ENCODE measurements at places on chromosomes 3 and 15.
A peak's percentile ranks its signal among the peaks of the same experiment; 100 is the strongest.

DNA sequence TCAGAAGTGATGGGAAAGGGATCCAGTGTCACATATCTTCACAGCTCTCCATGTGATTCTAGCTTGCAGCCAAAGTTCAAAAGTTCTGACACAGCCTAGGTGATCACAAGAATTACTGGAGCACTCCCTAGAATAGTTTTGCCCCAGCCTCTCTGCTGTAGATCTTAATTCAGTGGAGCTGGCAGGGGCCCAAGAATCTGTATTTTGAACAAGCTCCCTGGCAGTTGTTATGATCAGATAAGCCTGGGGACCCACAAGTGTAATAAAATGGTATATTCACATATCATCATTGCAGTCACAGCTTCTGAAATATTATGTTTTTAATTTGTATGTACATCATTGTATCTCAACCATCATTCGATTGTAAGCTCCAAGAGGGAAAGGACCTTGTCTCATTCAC is 62.3 kb downstream of the NOX5 start:
- DNase-seq = no peak

DNA sequence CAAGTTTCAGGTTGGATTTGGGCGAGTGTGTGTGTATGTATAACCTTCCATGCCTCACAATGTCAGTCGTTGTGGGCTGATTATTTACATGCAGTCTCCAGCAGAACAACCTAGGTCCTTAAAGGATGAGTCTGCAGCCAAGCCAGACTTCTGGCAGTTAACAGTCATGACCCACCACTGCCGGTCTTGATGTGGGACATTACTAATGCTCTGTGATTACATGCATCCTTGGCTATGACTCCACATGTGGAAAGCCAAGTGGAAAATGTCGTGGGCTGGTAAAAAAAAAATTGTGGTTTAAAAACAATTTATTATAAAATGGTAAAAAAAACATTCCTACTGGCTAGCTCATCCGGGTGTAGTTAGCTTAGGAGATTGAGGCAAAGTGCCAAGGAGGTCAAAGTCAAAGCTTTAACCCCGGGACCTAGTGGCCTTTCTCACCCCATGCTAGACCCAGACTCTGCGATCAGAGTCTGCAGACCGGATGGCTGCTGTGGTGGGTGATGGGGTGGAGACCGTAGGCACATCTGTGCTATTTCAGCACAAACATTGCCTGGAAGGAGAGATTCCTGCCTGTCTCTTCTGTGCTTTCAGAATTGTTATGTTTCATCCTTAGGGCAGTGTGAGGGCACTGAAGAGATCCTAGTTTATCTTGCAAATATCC is 6.8 kb downstream of the RARRES1 start:
- peak; percentile 59 for DNase-seq

- DNase-seq = no peak
Measured at GRCh38 chr3:53712817-53713388, 133.3 kb downstream of the CHDH start.

GRCh38 chr3:53226142-53226840 is 29.5 kb downstream of the TKT start:
- no peak for DNase-seq

- no peak for DNase-seq
Measured at GRCh38 chr3:8838234-8838633, 68.8 kb upstream of the OXTR start.

- DNase-seq = no peak
Measured at GRCh38 chr3:61829722-61830350, 268.5 kb downstream of the PTPRG start.

GRCh38 chr3:175308097-175308496 is 449.0 kb downstream of the NAALADL2 start:
- no peak for DNase-seq

DNA sequence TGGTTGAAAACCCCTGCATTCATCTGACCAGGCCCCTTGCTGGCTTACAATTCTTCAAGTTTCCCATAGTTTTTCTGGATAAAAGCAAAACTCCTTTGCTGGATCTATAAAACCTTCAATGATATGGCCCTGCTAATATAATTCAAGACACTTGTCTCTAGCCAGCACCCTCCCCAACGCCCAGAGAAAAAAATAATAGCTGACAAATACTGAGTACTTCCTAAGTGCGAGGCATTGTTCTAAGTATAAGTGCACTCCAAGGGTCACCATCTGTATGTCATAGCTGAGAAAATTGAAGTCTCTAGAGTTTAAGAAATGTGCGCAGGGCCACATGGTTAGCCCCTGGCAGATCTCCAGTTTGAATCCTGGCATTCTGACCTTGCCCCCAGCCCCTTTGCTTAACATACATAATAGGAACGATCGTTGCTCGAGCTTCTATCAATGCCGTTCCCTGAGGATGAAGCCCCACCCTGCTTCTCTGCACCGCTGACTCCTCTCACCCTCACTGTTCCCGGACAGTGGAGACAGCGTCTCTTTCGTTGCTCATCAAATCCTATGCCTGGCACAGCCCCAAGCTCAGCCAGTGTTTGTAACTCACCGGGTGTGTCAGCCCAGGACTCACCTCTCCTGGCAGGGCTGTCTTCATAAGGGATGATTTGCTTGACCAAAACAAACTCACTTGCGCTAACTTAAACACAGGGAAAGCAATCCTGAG is 377.1 kb upstream of the PROK2 start:
- DNase-seq = peak; percentile 70

DNA sequence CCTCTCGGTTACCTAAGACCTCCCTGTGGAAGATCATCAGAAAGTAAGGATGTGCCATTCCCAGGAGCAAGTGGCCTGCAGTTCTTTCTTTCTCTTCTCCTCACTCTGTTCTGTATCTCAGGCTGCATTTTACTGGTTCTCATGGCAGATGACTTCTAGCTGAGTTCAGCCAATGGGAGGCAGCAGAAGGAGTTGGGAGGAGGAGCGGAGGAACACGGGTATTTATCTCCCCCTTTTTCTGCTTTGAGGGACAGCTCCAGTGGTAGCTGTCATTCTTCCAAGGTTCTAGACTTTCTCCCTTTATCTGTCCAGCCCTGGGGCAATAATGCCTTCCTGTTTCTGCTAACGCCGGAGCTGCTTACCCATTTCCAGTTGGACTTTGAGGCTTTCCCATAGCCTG is 339.9 kb downstream of the NR2F2 start:
- no peak for DNase-seq

GRCh38 chr3:172643506-172644179 is 67.2 kb downstream of the NCEH1 start:
- no peak for DNase-seq

- no peak for DNase-seq
Measured at GRCh38 chr15:32646291-32646690, 4.8 kb downstream of the SCG5 start.

DNA sequence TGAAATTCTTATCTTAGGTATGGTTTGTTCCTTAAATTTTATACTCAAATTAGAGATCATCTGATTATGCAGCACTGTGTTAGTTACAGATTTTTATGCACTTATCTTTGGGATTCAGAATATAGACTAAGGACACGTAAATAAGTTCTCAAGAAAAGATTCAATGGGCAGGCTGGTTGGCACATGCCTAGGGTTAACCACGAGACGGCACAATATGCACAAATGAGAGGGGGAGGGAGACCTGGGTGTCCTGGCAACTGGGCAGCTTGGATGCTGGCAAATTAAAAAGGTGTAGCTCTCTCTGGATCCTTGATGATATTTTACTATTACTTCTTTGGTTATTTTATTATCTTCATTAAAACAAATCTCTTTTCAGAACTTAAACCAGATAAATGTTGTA is 672 bp downstream of the AADAC start:
- DNase-seq = peak; percentile 23

DNA sequence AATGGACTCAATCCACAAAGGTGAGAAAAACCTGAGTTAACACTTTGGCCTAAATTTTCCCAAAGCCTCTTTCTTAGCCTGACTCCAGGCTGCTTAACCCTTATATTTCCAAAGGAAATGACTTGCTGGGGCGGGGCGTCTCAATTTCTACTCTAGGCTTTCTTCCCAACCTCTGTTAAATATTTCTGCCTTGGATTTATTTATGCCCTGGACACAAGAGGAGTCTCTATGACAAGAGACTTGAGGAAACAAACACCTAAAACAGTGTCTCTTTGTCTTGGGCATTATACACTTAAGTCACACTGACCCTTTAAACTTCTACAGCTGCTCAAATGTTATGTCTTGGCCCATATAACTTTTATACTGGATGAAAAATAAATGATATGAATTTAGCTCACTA is 28.3 kb upstream of the AP4E1 start:
- DNase-seq = no peak

DNA sequence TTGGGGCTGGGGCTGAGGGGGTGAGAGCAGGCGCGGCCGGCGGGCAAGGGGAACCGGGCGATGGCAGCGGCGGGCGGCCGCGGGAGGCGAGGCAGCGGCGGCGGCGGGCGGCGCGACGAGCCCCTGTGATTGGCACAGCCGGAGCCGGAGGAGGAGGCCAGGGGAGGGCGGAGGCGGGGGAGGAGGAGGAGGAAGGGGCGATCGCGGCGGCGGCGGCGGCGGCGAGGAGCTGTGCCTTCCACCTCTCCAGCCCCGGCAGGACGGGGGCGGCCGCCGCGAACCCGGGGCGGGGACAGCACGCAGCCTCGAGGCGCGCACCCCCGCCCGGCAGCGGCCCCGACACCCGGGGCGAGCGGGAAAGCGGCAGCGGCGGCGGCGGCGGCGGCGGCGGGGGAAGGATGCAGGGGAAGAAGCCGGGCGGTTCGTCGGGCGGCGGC is at the start of gene SLCO3A1:
Gene SLCO3A1, plus strand, starts transcription at position 198 of the 437 bp plus-strand sequence.
- DNase-seq = no peak

GRCh38 chr3:8954938-8955763 is 8.1 kb downstream of the RAD18 start:
- no peak for DNase-seq

- no peak for DNase-seq
Measured at GRCh38 chr3:156471431-156471830, 83.5 kb downstream of the SSR3 start.

- DNase-seq = no peak
Measured at GRCh38 chr3:35900079-35900478, 260.8 kb downstream of the ARPP21 start.

GRCh38 chr3:71542521-71543370 is 40.8 kb downstream of the FOXP1 start:
- DNase-seq = peak; percentile 71
